ENCODE measurements at places on chromosomes 5 and 9.

- peak; percentile 26 for DNase-seq
These were observed 33.5 kb upstream of the EGFL7 start for GRCh38 chr9:136629001-136629878.

- peak; percentile 2 for DNase-seq
These were observed 21.5 kb upstream of the TGFBI start for GRCh38 chr5:136007271-136007670.

DNA sequence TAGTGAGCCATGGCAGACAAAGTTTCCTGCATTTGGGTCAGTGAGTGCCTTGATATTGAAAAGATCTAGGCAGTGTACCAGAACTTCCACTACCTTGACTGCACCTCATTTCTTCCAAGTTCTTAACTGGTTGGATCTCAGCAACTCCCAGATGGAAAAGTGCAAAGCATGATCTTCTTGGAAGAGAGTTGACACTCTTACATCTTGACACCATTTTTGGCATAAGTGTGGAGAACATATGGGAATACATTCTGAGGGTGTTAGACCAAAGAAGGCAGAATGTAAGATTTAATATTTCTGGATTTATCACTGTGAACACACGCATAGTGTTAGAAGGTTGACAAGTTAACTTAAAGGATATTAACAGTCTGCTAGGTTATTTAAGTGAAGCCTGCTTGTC is 555.1 kb upstream of the CTNND2 start:
- no peak for DNase-seq

GRCh38 chr5:120872297-120872696 is 408.2 kb downstream of the PRR16 start:
- DNase-seq = no peak

DNA sequence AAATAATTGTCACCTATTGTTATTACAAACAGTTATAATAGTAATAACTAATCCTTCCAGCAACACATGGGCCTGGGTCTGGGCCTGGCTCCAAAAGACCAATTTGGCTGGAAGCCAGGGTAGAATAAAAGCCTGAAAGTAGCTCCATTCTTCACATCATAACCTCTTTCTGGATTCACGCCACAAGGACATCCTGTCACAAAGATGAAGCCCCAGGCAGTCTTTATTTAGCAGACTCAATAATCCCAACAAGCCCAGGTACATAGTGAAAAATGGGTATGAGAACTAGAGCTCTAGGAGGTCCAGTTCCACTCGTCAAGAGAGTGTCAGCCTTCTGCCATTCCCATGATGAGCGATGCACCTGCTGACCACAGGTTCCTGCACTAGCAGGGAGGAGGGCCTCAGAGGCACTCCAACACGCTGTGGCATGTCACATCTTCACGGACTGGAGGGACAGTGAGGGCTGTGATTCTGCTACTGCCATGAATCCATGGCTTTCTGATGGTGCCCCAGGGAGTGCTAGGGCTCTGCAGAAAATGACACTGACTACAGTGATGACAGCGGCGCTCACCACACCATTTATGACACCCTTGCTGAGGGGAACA is 124.9 kb downstream of the SPOCK1 start:
- no peak for DNase-seq

GRCh38 chr5:125813221-125813974 is 609.8 kb upstream of the GRAMD2B start:
- no peak for DNase-seq

DNA sequence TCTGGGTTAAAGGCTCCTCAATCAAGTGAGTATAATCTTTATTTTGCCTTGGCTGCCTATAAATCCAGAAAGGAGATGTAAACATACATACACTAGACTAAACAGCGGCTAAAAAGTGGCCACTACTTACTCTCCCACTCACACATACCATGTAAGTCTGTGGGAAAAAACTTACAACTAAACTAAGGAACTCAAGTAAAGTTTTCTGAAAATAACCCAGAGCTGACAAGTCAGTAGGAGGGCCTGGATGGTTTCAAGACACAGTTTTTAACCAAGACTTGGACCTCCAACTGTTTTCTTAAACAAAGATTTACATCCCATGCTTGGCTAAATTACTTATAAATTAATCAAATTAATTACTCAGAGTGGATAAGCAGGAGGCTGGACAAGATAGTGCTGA is 64.5 kb downstream of the CEP120 start:
- DNase-seq = no peak

DNA sequence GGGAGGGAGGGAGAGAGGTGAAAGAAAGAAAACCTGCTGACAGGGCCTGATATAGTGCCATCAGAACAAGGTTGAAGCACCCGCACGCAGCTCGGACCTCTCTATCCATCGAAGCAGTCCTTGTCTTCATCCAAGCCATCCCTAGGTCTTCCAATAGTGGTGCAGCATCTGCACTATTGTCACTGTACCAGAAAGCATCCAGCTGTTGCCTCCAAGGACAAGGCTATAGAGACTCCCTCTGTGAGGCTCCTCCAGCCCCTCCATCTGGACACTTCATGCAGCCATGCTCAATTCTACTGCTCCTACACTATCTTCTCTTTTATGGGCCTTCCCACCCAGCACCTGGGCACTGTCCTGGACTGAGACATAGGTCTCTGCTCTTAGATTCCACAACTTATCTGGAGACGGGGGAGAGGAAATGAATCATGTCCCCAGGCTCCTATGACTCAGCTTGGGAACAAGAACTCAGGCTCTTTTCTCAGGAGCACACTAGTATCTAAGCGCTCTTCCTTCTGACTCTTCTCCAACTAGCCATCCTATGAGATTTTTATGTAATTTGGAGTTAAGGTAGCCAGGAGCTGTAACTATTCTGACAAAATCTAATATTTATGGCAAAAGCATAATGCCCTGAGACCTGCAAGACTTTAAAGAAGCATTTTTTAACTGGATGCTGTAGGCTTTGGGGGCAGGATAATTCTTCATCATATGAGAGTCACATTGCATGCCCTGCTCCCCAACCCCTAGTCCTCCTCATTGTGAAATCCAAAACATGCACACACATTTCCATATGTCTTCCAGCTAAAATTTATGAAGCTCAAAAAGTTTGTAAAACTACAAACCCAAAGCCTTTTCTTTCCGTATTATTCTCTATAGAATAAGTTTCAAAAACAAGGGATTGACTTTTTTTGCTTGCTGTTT is 446.8 kb downstream of the CCDC171 start:
- peak; percentile 22 for DNase-seq

DNA sequence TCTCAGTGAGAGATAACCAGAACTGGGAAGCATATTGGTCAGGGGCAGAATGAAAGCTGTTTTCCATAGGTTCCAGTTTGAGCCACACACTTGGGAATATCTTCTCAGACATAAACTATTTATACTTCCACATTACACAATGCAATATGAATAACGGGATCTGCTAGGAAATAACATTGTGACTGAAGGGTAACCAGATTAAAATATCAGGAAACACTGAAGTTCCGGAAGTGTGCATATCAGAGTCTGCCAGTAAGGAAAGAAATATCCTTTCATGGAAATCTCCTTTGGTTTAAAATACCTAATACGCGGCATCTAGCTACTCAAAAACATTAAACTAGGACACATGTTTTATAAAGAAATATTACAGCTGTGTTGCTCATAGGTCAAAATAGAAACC is 56.3 kb downstream of the ST8SIA4 start:
- no peak for DNase-seq

GRCh38 chr9:121296213-121297127 is 28.5 kb downstream of the GSN start:
- no peak for DNase-seq

DNA sequence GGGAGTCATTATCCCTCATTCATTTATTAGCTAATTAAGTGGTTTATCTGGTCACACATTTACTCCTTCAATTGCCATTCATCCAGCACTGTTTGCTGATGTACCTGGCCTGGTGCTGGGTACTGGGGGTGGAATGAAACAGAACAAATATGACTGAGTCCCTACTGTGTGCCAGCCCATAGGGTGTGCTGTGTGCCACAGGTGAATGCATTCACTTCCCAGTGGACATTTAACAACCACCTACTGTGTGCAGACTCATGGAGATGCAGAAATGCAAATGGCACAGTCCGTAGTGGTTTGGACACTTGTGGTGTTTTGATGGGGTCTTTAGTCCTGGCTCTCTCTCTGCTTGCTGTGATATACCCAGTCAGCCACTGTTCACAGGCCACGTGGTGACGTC is 10.5 kb downstream of the NEK6 start:
- no peak for DNase-seq

DNA sequence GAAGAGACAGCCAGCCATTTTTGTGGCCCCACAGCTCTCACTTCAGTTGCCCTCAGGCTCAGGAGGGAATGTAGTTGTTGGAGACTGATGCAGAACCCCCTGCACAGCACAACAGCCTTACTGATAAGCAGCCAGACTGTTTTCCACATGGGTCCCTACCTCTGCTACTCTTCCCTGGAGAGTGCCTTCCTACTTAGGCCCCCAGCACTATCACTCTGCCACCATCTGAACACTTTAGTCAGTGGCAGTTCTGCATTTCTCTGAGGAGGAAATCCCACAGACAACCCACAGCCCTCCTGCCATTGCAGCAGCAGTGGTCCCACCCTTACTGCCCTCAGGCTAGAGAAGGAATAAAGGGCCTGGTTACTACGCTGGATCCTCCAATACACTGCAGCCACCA is 61.8 kb upstream of the PTPRD start:
- DNase-seq = no peak

DNA sequence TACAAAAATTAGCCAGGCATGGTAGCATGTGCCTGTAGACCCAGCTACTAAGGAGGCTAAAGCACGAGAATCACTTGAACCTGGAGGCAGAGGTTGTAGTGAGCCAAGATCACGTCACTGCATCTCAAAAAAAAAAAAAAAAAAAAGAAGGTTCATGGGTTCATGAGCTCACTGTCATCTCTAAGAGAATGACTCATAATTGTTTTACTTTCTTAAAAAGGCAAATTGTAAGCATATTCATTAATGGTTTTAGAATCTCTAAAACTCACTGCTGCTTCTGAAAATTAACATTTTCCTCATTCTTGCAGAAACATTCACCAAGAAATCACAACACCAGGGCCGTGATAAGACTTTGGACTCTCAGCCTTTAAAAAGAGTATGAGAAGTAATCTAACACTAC is 103.6 kb downstream of the GNA14 start:
- no peak for DNase-seq

GRCh38 chr5:151684690-151685361 is 1.9 kb downstream of the SPARC start:
- DNase-seq = peak; percentile 93

DNA sequence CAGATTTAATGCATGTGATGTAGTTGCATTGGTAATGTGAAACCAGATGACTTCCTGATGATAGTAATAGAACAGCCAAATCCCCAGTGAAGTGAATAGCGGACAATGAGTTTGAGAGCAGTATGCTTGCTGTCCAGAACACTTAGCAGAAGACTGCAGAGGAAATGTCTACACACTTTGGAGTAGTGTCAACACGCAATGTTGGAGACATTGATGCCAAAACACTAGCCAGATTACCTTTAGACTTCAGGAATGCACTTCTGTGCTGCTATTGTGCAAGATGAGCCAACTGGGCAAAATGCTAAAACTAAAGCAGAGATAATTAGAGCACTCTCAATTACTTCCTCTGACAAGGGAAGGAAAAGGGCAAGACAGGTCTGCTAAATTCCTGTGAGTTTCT is 176.7 kb downstream of the PRDM9 start:
- DNase-seq = no peak

- no peak for DNase-seq
These were observed 28.5 kb downstream of the KCNV2 start for GRCh38 chr9:2745560-2746380.

GRCh38 chr5:112342389-112342788 is 76.7 kb downstream of the EPB41L4A start:
- no peak for DNase-seq

All from femur (tissue), 1 donor.